ENCODE measurements at places on chromosomes 2 and 18.

DNA sequence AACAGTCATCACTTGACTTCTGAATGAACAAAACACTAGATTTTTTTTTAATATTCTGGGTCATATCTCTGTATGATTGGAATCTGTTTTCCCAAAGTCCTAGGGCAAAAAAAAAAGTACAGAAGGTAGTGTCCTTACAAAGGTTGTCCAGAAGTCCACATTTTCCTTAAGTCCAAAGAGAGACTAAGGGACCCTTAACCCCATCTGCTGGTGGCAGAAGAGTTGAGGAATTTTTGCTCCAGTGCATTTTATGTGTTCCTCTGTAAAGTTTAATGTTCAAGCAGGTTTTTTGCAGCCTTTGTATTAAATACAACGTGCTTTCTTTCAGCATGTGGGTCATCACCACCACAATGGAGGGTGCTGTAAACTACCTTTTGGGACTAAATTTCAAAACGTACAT lies 215.9 kb downstream of the SP3 start:
- no peak for DNase-seq

- DNase-seq, result no peak
Measured at GRCh38 chr2:47534179-47534919, 131.4 kb downstream of the MSH2 start.

DNA sequence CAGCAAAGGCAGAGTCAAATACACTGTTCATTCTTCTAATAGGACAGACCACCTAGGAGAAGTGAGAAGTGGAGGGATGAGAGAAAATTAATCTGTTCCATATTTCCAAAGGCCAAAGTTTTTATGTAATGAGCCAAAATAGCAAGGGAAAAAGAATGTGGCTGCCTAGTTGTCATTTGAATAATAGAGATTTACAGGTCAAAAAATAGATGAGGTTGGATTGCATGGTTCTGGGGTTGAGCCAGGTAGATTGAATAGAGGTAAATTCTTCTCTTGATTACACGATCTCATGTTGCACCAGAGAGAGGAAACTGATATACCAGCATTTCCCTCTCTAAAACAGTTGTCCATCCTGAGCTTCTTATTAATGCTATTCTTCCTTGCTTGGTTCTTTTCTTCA lies 325.8 kb downstream of the CCDC178 start:
- DNase-seq, result no peak

DNA sequence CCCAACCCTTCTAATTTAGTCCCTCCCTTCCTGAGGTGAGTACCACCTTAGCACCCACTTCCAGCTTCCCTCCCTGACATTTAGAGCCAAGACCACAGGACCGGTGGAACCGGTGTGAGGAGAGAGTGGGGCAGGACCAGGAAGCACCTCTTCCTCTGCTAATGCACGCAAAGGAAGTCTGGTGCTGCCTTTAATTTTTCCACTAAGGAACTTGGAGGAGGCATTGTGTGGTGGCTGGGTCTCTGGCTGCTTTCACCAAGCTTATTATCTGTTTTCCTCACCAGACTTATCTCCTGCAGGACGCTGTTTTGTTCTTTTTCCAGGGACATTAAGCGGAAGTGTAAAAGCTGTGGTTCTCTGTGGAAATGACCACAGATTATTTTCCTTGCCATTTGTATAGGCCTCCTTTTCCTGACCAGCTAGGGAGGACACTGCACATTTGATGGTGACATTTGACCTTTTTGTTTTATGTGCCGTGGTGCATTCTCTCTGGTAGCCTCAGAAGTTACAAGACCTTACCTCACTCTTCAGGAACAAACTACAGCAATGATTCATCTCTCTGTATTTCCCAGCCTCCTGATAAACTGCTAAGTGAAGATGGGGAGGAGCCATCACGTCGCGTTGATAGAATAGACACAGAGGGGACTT lies 39.8 kb upstream of the SPTBN1 start:
- DNase-seq, result no peak

DNA sequence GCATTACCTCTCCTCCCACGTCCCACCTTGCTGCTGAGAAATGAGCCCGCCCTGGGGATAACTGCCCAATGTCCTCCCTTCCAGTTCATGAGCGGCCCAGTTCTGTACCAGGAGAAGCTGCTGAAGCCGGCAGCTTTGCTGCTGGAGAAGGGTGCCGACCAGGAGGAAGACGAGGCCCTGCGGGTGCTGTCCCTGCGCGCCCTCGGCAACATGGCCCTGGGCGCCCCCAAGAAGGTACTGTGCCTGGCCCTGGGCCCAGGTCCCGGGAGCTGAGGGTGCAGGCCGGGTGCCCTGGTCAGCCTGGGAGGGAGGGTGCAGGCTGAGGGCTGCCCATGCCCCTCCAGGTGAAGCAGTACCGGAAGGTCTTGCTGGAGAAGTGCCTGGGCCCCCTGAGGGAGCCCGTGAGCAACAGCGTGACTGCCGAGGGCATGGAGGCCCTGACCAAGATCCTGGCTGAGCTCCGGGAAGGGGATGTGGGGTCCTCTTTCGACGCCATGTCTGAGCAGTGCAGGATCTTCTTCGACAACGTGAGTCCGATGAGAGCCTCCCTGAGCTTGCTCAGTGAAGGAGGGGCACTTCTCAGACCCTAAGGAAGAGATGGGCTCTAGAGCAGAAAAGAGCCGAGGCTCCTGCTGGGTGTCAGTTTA lies 25.7 kb downstream of the HJURP start:
- DNase-seq, result no peak

All from central memory CD4-positive, alpha-beta T cell (primary cell).